ENCODE measurements at places on chromosomes 7 and 10.

DNA sequence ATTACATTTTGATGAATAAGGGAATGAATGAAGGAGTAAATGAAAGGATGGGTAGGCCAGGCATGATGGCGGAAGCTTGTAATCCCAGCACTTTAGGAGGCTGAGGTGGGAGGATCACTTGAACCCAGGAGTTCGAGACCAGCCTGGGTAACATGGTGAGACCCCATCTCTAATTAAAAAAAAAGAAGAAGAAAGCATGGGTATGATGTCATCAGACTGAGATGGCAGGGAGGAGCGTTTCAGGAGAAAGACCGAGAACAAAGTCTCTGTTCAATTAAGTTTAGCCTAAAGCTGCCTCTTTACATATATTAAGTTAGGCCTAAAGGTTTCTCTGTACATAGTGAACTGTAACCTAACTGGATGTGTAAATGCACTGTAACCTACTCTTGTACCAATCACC is 42.2 kb upstream of the SMNDC1 start:
- DNase-seq: no peak

DNA sequence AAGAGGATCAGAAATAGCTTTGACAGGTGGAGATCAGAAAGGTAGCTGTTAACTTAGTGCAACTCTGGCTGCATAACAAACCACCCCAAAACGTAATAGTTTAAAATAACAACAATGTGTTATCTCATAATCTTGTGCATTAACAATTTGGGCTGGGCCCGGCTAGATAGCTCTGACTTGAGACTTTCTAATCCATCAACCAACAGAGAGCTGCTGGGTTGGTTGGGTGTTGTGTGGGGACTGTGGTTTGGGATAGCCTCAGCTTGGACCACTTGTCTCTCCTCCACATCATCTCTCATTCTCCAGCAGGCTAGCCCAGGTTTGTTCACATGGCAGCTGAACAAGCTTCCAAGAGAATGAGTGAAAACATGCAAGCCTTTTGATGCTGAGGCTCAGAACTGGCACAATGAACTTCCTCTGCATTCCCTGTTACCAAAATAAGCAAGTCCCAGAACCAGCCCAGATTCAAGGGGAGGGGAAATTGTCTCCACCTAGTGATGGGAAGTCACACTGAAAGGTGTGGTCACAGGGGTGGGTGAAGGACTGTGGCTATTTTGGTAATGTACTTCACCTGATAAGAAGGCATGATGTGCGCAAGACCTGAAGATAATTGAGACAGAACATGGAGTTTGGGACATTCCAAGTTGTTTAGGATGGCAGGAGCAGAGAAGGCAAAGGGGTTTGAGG is 20.4 kb upstream of the ASAH2 start:
- no peak for DNase-seq

- no peak for DNase-seq
These were observed 207.9 kb upstream of the MYO3A start for GRCh38 chr10:25725917-25726716.

DNA sequence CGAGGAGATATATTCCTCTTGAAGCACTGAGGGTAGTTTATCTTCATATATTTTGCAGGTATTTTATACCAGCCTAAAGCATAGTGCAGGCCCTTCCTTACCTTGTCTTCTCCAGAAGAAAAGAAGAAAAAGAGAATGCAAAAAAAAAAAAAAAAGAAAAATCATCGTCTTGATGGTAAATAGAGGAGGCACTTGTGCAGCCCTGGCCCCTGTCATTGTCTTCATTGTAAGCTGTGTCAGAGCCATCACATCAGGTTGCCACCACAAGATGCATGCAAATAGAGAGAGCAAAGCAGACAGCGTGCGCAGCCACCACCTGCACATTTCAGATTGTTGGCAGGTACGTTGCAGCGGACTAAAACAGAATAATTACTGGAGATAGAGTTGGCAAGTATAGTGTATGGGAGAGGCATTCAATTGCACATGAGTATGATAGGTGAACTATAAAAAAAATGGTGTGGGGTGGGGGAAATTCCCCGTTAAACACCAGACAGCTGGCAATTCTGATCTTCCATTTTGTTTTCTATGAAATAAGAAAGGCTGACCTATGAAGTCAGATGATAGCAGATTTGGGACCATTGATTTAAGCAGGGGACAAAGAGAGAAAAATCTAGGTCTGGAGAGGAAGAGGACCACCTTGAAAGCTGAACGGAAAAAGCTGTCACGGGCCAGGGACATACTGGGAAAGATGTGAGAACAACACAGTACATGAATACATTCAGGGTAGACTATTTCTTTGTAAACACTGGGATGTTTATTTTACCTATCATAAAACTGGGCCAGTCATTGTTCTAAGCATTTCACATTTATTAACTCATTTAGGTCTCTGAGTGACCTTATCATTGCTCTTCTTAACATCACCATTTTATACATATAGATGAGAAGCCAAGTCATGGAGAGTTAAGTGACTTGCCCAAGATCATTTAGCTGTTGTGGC is 306.3 kb upstream of the SP8 start:
- DNase-seq: no peak

GRCh38 chr10:80909254-80909653 is 371.6 kb downstream of the SH2D4B start:
- DNase-seq: no peak
